ENCODE measurements at places on chromosomes 2 and 18. TPM values are rescaled to one million over a fixed set of nuclear protein-coding genes. Genes with fewer than 3 reads are reported as not detected.

COL4A4 gene
- 0.05 TPM for polyA plus RNA-seq

FMNL2 gene
- 22.0 TPM for polyA plus RNA-seq

ACADL gene
- not detected for polyA plus RNA-seq

CNDP1 gene
- not detected for polyA plus RNA-seq

ICA1L gene
- polyA plus RNA-seq, result 3.3 TPM

ANKRD23 gene
- polyA plus RNA-seq, result 0.81 TPM

DNA sequence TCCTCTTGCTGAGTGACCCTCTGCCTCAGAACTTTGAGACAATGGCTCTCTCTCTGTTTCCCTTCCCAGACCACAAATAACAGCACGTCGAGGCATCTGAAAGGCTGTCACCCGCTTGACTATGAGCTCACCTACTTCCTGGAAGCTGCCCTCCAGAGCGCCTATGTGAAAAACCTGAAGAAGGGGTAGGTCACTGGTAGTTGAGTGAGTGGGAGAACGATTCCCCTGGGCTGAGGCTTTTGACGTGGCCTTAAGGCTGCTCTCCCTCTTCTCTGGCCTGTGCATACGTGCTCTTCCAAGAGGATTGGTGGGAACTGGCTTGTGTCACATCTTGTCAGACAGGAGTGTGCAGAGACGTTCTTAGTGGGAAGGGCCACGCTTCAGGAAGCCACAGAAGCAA is 63.1 kb upstream of the MCFD2 start:
- no peak for DNase-seq

DNA sequence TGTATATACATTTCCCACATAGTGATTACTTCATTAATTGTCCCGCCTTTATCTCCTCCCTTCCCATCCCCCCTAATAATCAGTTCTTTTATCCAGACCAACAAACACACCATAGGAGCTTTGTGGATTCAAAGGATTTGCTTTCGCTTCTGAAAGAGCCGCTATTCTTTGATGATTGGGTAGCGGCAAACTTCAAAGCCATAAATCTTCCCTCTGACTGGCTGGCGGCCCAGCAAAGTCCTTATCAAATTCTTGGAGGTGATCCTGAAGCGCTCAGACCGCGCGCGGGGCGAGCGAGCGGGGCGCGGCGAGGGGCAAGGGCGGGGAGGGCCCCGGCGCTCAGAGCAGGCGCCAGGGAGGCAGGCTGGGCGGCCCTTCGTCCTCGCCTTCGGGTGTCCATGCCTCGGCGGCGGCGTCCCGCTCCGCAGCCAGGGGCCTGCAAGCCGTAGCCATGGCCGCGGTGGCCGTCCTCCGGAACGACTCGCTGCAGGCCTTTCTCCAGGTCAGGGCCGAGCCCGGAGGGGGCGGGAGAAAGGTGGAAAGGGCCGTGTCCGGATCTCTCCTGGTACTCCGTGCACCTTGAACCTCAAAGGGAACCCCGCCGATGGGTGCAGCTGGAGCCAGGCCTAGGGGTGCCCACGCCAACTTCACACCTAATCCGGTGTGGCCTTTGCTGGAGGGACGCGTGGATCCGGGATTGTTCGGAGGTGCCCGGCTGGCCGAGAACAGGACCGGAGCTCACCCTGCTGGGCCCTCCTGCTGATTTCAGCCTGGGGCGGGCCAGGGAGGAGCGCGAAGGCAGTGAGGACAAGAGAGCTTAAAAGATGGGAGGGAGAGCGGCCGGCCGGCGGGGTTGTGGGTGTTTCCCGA is at the start of gene SP5:
SP5 (plus strand) TSS at position 276 of the 870 bp plus-strand sequence; CDS start at position 452, 176 bp downstream.
- DNase-seq, result peak; percentile 4

DNA sequence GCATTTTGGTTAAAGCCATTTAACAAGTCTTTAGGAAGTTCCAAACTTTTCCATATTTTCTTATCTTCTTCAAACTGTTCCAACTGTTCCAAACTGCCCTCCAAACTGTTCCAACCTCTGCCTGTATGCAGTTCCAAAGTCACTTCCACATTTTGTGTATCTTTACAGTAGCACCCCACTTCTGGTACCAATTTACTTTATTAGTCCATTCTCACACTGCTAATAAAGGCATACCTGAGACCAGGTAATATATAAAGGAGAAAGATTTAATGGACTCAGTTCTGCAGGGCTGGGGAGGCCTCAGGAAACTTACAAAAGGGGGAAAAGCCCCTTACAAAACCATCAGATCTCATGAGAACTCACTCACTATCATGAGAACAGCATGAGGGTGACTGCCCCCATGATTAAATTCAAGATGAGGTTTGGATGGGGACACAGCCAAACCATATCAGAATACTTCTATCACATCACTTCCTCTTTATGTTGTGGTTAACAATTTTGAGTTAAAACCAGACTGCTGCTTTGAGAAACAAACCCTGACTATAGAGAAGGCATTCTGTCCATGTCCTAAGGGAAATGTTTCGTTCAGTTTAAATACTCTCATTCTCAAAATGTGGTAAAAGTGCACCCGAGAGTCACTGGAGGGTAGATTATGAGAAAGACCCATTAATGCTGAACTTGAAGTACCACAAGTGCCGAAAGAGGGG is 11.0 kb downstream of the IL18R1 start:
- no peak for DNase-seq

GRCh38 chr18:78407466-78407844 is 572.2 kb upstream of the SALL3 start:
- no peak for DNase-seq

DNA sequence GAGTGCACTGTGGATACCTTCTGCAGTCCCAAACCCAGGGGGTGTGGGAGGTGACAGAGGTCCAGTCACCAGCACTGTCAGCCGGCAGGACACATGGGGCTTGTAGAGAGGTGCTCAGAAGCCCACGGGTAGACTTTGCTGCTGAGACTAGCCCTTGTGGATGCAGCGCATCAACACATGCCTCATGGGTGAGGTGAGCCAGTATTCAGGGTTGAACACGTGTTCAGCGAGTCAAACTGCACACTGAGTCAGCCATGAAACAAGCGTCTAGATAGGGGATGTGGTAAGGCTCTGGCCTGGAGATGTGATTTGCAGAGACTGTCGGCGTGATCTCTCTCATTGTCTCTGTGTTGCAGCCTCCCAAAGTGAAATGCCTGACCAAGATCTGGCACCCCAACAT is 35.8 kb upstream of the SCLY start:
- DNase-seq, result peak; percentile 38

DNA sequence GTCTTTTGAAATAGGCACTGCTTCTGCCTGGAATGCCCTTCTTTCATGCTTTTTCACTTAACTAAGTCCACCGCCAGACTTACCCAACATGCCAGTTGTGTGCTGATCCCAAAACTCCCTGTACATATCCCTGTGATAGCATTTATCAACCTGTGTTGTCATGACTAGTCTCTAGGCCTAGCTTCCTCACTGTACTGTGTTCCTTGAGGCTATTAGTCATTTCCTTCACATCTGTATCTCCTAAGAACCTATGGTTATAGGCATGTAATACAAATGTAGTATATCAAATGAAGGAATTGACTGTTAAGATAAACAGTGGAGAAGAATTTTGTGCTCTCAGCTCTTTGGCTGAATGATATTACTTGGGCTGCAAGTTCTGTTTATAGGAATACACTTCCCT is 184.3 kb downstream of the CYRIA start:
- DNase-seq, result no peak

DNA sequence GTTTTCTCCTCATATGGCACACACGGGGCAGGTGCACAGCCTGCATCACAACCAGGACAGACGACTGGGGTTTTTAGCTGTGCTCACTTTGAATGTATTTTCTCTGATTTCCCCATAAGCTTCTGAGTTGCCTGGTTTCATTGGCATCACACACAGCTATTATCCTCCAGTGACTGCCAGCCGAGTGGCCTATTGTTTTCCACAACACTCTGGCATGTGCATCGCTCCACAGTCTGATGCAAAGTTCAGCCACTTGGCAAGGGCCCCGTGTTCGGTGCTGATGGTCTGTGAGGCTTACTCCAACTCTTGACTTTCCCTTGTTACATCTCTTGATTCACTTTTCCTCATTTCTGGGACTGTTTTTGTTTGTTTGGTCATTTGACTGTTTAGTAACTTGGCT is 593.1 kb downstream of the CBLN2 start:
- DNase-seq, result no peak

GRCh38 chr18:31211047-31211446 is 48.4 kb upstream of the DSC1 start:
- DNase-seq, result no peak

GRCh38 chr18:63025251-63026090 is 294.1 kb downstream of the BCL2 start:
- DNase-seq, result no peak

GRCh38 chr2:120825370-120826259 is 89.9 kb downstream of the GLI2 start:
- DNase-seq, result peak; percentile 78

DNA sequence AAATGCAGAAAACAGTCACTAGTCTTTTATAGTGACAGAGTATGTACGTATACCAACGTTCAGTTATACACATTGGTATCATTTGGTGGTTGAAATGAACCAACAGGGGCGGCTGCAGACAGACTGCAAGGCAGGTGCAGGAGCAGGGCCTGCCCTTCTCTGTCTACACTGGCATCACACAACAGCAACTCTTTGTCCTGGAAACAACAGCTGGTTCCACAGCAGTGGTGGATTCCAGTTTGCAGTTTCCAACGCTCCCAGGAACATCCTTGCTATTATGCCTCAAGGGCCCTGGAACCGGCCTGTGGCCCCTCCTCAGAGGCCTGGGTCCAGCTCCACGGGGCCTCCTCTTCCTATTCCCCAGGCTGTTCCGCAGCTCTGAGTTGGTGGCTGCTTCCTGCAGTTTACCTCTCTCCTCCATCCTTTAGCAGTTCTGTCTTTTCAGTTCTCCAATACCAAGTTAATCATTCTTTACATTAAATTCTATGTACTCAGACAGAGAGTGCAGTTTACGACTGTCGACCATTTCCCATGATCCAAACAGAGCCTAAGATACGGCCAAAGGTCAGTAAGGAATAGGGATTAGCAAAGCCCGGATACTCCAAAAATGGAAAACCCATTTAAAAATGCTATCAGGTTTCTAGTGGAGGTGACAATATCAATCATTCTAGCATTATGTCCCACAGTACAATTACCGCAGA is 87.8 kb downstream of the NOL10 start:
- DNase-seq, result no peak

DNA sequence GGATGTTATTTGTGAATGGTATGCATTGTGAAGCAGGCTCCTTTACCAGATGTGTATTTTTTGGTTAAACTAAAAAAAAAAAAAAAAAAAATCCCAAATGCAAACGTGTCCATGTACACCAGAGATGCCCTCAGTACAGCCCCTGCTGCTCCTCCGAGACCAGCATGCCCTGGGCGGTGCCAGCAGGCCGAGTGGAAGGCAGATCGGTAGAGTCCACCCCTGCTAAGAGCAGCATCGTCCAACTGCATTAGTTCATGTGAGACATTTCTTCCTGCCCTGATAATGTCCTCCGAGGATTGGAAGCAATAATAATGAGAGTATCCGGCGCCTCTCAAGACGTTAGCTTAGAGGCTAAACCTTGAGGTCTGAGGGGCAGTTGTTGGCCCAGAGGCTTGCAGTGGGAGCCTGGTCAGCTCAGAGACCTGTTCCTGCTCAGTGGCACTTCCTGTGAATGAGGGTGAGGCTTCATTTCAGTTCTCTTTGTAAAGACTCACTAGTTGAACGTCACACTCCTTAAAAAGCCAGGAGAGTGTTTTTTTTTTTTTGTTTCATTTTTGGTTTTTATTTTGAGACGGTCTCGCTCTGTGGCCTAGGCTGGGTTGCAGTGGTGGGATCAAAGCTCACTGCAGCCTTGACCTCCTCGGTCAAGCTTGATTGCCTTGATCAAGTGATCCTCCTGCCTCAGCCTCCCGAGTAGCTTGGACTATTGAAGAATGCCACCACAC is 5.6 kb downstream of the SLC66A3 start:
- no peak for DNase-seq

DNA sequence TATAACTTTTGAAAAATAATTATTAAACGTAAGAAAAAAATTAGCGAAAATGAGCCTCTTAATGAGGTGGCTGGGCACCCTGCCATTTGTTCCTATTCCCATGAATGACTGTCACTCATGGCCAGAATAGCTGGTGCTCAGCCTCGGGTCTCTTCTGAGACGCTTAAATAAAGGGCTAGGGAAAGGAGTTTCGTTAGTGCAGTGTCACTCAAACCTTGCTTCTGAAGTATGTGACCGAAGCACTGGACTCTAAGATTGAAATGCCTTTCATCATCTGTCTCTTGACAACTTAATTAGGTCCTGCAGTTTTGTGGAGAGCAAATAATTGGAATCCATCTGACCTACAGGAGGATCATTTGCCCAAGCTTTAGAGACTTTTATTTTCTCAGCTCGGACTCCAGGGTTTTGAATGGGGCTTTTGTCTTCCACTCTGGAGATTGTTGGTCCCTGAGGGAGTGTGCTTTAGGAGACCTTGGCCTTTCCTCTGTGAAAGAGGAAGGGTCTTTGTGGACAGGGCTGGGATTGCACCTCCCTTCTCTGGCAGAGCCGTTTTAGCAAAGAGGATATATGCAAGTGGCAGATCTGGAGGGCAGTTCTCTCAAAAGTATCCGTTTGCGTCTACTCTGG is 42.3 kb upstream of the FHOD3 start:
- no peak for DNase-seq

GRCh38 chr2:8170552-8171327 is 511.1 kb upstream of the ID2 start:
- no peak for DNase-seq

DNA sequence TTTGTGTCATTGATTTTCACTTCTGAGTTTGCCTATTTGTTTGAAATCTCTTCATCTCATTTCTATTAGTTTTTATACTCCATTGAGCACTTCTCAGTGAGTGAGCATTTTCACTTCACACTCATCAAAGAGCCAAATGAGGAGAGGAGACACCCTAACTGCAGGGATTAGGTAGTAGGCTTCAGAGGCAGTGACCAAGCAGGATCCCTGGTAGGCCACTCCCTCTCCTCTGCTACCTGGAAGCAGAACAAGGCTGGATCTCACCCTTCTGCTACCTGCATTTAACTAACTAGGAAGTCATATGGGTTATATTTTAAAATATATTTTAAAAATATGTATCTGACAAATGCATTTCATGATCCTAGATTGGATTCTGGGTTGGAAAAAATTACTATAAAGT is 52.7 kb downstream of the SEMA4F start:
- DNase-seq, result no peak

GRCh38 chr2:205967391-205968075 is 118.4 kb downstream of the INO80D start:
- DNase-seq, result no peak
